ENCODE measurements at places on chromosomes 12 and 14.

GRCh38 chr14:92492258-92492657 lies 21.3 kb upstream of the RIN3 start:
- no peak for DNase-seq

- DNase-seq, result no peak
Observed at GRCh38 chr14:20116748-20117147, 6.2 kb downstream of the OR4K17 start.

GRCh38 chr14:64279704-64280668 lies 14.2 kb downstream of the ESR2 start:
- DNase-seq, result no peak

DNA sequence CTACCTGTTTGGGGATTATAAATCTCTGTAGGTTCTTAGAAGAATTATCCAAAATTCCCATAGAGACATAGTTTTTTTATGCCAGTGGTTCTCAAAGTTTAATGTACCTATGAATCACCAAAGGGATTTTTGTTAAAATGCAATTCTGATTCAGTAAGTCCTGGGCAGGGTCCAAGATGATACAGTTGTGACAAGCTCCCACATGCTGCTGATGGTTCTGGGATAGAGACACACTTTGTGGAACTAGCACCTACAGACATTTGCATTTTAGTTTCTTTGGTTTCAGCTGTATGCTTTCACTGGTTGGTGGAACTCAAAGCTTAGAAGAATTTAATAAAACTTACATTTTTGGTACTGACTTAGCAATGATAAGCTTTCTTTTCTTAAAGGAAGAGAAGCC lies 80.4 kb downstream of the PTCSC3 start:
- no peak for DNase-seq

GRCh38 chr14:104155513-104155912 lies 17.1 kb downstream of the KIF26A start:
- DNase-seq, result no peak

DNA sequence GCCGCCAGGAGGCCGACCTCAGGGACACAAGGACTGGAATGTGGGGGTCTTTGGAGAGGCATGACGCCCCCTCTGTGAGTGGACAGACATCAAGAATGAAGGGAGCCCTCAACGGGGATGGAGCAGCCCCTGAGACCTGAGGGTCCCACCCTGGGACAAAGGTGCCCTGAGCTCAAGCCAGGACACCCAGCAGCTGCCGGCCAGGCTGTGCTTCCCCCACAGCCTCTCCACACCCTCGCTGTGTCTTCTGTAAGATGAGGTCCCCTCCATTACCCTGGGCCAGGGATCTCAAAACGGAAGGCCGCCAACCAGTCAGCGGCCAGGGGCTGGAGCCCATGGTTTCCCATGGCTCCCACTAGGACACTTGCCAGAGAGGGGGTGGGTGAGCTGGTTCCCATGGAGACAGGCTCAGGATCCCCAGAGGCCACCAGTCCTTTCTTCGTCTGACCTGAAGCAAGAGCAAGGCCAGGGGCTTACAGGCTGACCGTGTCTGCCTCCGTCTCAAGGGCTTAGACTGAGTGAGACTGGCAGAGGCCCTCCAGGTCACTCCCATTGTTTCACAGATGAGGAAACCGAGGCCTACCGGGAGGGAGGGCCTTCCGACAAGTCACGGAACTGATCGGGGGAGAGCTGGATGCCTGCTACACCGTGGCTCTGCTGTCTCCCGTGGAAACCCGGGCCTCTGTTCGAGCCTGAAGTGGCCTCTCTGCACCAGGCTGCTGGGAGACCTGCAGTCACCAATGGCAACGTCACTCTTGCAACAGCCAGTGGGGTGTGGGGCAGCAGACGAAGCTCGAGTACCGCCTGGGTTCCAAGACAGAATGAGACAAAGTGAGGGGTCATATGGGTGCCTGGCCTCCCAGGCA lies 91.7 kb upstream of the DIO3 start:
- no peak for DNase-seq

- DNase-seq, result no peak
Observed at GRCh38 chr14:32513571-32514009, 184.5 kb downstream of the AKAP6 start.

Data from GM13976 (cell line).